H1 (cell line): ENCODE measurements at places on chromosomes 16 and 17. TPM values are rescaled to one million over a fixed set of nuclear protein-coding genes. Genes with fewer than 3 reads are reported as not detected.

TBC1D3K gene
- not detected in 2 replicates for total RNA-seq

TPSB2 gene
- not detected in 2 replicates for total RNA-seq

GRAPL gene
- not detected in 2 replicates for total RNA-seq

BMERB1 gene
- total RNA-seq: 23.5 and 26.1 TPM in 2 replicates

SLC13A5 gene
- total RNA-seq: 1.8 and 2.6 TPM in 2 replicates

KRTAP2-3 gene
- total RNA-seq: not detected in 2 replicates

- H3K27ac ChIP-seq: no peak overlapping the region
- H3K4me1 ChIP-seq: no peaks in the 10 kb centered on the region
- H3K4me3 ChIP-seq: no peak overlapping the region
- H3K36me3 ChIP-seq: no peaks in the 10 kb centered on the region
- DNase-seq: no peak
Observed at GRCh38 chr17:49746791-49747490, 17.0 kb downstream of the FAM117A start.

DNA sequence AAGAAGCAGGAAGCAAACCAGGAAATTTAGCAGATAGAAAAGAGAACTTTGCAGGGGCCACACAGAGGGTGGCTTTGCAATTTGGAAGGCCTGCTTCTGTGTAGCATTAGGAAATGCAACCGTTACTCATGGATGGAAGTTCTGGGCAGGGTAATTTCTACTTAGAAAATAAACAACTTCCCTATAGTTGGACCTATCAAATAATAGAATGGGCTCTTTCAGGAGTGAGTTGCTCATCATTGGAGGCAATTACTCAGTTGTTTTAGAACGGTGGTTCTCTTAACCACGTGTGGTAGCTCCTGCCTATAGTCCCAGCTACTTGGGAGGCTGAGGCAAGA is 25.8 kb upstream of the HS3ST2 start:
- H3K36me3 ChIP-seq: no peaks in the 10 kb centered on the region
- no peaks in the 10 kb centered on the region for H3K27me3 ChIP-seq
- H3K4me3 ChIP-seq: no peak overlapping the region
- DNase-seq: no peak
- H3K27ac ChIP-seq: no peak overlapping the region
- no peaks in the 10 kb centered on the region for H3K4me1 ChIP-seq

DNA sequence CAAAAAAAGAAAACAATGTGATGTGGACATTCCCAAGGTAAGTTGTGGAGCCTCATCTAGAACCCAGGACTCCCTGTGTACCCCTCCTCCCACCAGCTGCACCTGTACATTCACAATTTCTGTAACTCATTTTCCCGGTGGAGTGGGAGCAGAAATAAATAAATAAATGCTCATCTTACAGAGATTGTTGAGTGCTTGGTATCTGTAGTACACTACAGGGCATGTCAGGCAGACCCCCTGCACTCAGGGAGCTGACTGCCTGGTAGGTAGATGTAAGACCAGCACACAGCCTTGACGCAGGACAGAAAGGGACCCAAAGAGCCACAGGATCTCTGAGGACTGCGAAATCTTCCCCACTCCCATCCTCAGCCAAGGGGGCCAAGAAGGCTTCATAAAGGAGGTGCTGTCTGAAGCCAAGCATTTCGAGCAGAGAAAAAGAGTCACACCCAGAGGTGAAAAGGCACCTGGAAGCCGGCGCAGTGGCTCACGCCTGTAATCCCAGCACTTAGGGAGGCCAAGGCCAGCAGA is 6.5 kb downstream of the EIF1 start:
- peaks cover 40% of the 10 kb centered on the region for H3K36me3 ChIP-seq
- H3K27me3 ChIP-seq: no peaks in the 10 kb centered on the region
- no peak overlapping the region for H3K4me3 ChIP-seq
- H3K4me1 ChIP-seq: no peaks in the 10 kb centered on the region; the same call in 1 of the 2 replicates

GRCh38 chr16:4744555-4745273 is 10.4 kb downstream of the DNAAF8 start:
- H3K4me3 ChIP-seq: no peak overlapping the region
- H3K27ac ChIP-seq: peak overlapping the region; percentile 33; the same call in 1 of the 2 replicates
- H3K27me3 ChIP-seq: no peaks in the 10 kb centered on the region
- peaks cover 8% of the 10 kb centered on the region for H3K4me1 ChIP-seq
- DNase-seq: no peak

- no peak for DNase-seq
- no peaks in the 10 kb centered on the region for H3K36me3 ChIP-seq
- no peak overlapping the region for H3K4me3 ChIP-seq
- no peaks in the 10 kb centered on the region for H3K27me3 ChIP-seq
Observed at GRCh38 chr17:8163978-8164814, 1.4 kb upstream of the VAMP2 start.

DNA sequence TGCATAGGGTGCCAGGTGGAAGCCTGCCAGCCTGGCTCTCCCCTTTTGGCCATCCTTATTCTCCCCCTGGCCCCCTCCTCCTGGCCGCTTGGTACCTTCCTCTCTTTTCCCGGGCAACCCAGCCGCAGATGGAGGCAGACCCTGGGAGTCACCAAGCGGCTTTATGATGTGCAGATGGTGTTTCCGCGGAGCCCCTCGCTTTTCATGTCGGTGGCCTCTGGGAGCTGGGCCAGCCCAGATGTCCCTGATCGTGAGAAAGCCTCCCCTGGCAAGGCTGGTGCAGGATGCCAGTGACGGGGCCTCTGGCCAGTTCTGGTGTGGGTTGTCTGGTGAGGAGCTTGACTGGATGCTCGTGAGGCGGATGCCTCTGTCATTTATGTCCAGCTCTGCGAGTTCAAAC is 18.0 kb upstream of the BRD7 start:
- H3K4me3 ChIP-seq: no peak overlapping the region
- H3K27me3 ChIP-seq: no peaks in the 10 kb centered on the region
- H3K4me1 ChIP-seq: no peaks in the 10 kb centered on the region; the same call in 1 of the 2 replicates
- H3K36me3 ChIP-seq: no peaks in the 10 kb centered on the region
- no peak for DNase-seq
- no peak overlapping the region for H3K27ac ChIP-seq

GRCh38 chr17:29124925-29125273 is 55.3 kb downstream of the MYO18A start:
- no peaks in the 10 kb centered on the region for H3K36me3 ChIP-seq
- H3K27ac ChIP-seq: no peak overlapping the region
- no peak overlapping the region for H3K4me3 ChIP-seq
- H3K27me3 ChIP-seq: no peaks in the 10 kb centered on the region
- DNase-seq: no peak

DNA sequence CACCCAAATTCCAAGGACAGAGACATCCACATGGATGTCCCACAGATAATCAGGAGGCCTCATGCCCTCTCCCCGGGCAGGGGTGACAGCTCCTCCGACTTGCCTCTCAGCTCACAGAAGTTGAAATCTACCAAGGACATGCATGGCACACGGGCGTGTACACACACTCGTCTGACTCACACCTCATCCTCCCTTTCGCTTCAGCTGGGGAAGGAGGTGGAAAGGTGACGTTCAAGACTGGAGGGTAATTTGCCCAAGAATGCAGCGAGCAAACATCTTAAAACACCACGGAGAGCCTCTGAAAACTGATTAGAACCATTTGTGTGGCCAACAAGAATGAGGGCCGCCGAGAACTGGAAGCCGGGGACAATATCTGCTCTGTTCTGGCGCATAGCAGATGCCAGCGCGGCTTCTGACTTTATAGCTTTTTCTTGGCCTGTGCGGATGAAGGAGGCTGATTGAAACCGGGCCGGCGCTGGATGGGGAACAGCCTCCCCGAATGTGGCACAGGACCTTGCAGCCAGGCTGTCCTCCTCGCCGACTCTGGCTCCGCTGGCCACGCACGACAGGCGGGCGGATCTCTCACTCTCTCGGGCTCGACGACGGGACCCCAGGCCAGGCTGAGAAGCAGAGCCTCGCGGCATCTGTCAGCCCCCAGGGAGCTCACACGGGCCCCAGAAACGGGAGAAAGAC is 100.9 kb downstream of the C16orf95 start:
- no peaks in the 10 kb centered on the region for H3K4me1 ChIP-seq
- H3K27ac ChIP-seq: no peak overlapping the region
- no peak overlapping the region for H3K4me3 ChIP-seq
- H3K27me3 ChIP-seq: no peaks in the 10 kb centered on the region
- no peaks in the 10 kb centered on the region for H3K36me3 ChIP-seq
- DNase-seq: no peak

DNA sequence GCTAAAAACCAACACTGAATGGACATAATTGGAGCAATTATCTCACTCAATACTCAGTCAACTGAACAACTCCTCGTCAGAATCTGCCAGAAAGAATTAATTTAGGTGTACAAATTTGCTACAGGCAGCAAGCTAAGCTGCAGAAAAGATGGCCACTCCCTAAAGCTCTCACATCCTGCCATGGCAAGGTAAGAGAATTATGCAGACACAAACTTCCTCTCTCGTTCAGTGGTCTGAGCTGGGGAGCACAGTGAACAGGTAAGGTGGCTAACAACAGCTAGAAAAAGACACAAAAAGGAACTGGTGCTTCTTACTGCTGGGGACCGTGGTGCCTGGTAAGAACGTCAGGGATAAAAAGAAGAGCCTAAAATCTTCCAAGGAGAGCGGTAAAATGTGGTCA is 74.9 kb upstream of the BCAR1 start:
- no peak for DNase-seq
- no peaks in the 10 kb centered on the region; the same call in 1 of the 2 replicates for H3K36me3 ChIP-seq
- H3K4me1 ChIP-seq: no peaks in the 10 kb centered on the region
